Vagina (tissue), 2 donors: ENCODE measurements at places on chromosomes 1 and 21.

GRCh38 chr1:152517237-152517811, 3.0 kb downstream of the CRCT1 start:
- H3K27me3 ChIP-seq: no peaks in the 10 kb centered on the region
- peaks cover 10% of the 10 kb centered on the region for H3K4me1 ChIP-seq
- no peak for DNase-seq
- H3K36me3 ChIP-seq: no peaks in the 10 kb centered on the region
- no peak overlapping the region for H3K4me3 ChIP-seq

DNA sequence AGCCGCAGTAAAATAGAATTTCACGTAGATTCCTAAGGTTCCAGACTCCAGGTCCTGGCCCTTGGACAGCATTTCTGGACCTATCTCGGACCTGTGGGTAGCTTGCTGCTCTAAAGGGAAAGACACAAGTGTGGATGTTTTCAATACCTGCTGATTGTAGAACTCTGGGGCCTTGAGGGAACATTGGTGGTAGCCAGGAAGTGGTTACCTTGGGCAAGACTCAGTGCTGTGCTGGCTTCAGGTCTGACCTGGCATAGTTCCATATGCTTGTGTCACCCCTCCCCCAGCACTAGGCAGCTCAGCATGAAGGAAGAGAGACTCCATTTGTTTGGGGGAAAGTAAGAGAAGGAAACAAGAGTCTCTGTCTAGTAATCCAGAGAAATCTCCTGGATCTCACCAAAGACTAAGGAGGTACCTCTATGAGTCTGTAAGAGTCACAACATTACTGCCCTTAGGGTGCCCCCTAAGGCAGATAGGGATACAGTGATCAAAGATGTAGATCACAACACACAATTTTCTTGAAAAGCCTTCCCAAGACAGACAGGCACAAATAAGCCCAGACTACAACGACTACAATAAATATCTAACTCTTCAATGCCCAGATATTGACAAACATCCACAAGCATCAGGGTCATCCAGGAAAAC, 398.8 kb downstream of the TGFB2 start:
- no peak for DNase-seq
- H3K4me1 ChIP-seq: no peaks in the 10 kb centered on the region
- no peaks in the 10 kb centered on the region for H3K27me3 ChIP-seq
- H3K27ac ChIP-seq: no peak overlapping the region
- no peak overlapping the region for H3K4me3 ChIP-seq

DNA sequence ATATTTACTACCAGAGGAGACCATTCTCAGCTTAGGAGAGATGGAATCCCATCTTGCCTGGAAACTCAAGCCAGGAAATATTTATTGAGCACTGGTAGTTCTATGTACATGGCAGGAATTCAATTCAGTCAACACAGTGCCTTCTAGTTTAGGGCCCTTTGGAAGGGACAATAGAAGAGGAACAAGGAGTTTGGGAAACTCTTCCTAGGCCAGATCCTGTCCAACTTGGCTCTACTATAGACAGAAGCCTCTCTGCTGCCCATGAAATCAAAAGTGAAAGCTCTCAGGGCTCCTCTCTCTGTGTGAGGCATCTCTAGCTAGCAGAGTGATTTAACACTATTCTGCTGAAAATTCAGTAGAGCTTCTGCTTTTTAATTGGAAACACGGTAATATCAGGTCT, 244.6 kb upstream of the MAP1LC3C start:
- H3K27ac ChIP-seq: no peak overlapping the region
- H3K4me3 ChIP-seq: no peak overlapping the region
- H3K27me3 ChIP-seq: no peaks in the 10 kb centered on the region
- H3K36me3 ChIP-seq: no peaks in the 10 kb centered on the region
- no peaks in the 10 kb centered on the region for H3K4me1 ChIP-seq

- peaks cover 7% of the 10 kb centered on the region for H3K4me1 ChIP-seq
- no peak overlapping the region for H3K4me3 ChIP-seq
- peaks cover 6% of the 10 kb centered on the region for H3K36me3 ChIP-seq
- H3K27me3 ChIP-seq: no peaks in the 10 kb centered on the region
- no peak for DNase-seq
- no peak overlapping the region for H3K27ac ChIP-seq
These were observed 91.6 kb upstream of the TTC39A start for GRCh38 chr1:51421964-51422363.

DNA sequence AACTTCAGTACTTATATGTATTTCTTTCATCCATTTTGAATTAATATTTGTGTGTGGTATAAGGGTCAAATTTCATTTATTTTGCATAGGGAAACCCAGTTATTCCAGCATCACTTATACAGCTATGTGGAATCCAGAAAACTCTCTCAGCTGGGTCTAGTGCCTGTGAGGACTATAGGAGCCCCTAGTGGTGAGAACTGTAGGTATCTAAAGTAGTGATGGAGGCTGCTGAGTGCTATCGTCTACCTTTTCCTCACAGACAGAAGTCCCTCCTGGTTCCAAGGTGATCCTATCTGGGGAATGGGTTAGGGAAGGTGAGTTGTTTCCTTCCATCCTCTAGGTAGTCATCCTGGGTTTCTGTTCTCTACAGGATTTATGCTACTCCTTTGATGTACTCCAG, 352.0 kb upstream of the C1orf87 start:
- no peaks in the 10 kb centered on the region for H3K27me3 ChIP-seq
- DNase-seq: no peak
- no peaks in the 10 kb centered on the region for H3K36me3 ChIP-seq
- no peaks in the 10 kb centered on the region for H3K4me1 ChIP-seq
- H3K4me3 ChIP-seq: no peak overlapping the region

DNA sequence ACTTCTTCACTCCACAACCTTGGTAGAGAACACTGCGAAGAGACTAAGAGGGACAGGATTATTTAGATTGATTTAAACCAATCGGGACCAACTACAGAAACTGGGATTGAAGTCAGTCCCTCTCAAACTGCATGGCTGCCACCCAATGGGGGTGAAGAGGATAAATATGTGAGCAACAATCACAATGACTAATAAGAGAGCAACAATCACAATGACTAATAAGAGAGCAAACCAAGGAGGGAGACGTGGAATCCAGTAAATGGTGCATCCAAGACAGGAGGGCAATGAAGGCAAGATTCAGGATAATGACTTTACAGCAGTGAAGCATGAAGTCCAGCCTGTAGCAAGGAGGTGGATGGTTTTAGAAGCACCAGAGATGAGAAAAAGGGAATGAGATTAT, 322.8 kb downstream of the TTLL7 start:
- H3K27me3 ChIP-seq: no peaks in the 10 kb centered on the region
- DNase-seq: no peak
- no peaks in the 10 kb centered on the region for H3K4me1 ChIP-seq
- no peak overlapping the region for H3K27ac ChIP-seq
- H3K4me3 ChIP-seq: no peak overlapping the region

GRCh38 chr1:230643908-230644307, 1.6 kb downstream of the COG2 start:
- H3K27ac ChIP-seq: no peak overlapping the region
- peaks cover 34% of the 10 kb centered on the region for H3K4me1 ChIP-seq
- no peak overlapping the region for H3K4me3 ChIP-seq

- no peak overlapping the region for H3K27ac ChIP-seq
- no peaks in the 10 kb centered on the region for H3K36me3 ChIP-seq
- H3K4me1 ChIP-seq: peaks cover 15% of the 10 kb centered on the region
- no peaks in the 10 kb centered on the region for H3K27me3 ChIP-seq
These were observed 61.1 kb upstream of the C1orf87 start for GRCh38 chr1:60134716-60135115.

- H3K4me3 ChIP-seq: no peak overlapping the region
- H3K36me3 ChIP-seq: no peaks in the 10 kb centered on the region
- DNase-seq: no peak
- no peak overlapping the region for H3K27ac ChIP-seq
- no peaks in the 10 kb centered on the region for H3K4me1 ChIP-seq
- H3K27me3 ChIP-seq: no peaks in the 10 kb centered on the region
These were observed 23.8 kb downstream of the WNT3A start for GRCh38 chr1:228030451-228031201.

- no peaks in the 10 kb centered on the region for H3K27me3 ChIP-seq
- peaks cover 24% of the 10 kb centered on the region for H3K36me3 ChIP-seq
- H3K4me3 ChIP-seq: peak overlapping the region; percentile 78
- H3K27ac ChIP-seq: peak overlapping the region; percentile 83
- H3K4me1 ChIP-seq: peaks cover 27% of the 10 kb centered on the region
- DNase-seq: no peak
These were observed 696 bp upstream of the GPATCH3 start for GRCh38 chr1:26900815-26901511.

- H3K27ac ChIP-seq: peak overlapping the region; percentile 61
- H3K4me3 ChIP-seq: no peak overlapping the region
- no peaks in the 10 kb centered on the region for H3K27me3 ChIP-seq
- DNase-seq: no peak
These were observed 4.7 kb upstream of the ABCB10 start for GRCh38 chr1:229563241-229563640.

DNA sequence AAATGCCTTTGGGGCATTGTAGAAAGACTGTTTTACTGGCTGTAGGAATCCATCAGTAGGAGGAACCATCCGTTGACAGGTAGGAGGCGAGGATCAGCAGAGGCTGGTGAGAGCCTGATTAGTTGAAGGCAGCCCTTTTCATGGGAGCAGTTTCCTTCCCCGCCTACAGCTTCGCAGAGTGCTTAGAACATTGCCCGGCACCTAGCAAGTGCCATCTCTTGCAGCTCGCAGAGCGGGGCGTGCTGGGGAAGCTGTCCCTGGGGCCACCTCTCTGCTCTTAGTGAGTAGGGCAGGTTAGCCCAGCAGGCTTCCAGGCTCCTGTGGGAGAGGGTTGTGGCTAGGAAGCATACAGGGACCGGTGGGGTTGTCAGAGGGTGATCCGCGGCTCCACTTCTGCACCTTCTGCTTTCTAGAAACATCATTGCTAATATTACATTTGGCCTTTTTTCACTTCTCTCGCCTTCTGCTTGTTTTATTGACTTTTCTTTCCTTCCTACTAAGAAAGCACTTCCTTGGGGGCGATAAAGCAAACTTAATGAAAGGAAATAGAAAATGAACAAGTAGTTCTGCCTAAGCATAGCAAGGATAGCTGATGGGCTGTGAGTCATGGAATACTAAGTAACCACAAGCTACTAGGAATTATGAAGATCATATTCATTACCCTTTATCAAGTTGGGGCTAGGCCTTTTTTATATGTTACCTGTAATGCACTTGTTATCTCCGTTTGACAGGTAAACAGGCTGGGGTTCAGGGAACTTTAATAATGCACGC, 176.7 kb downstream of the GALNT2 start:
- no peak for DNase-seq
- no peak overlapping the region for H3K27ac ChIP-seq
- no peaks in the 10 kb centered on the region for H3K27me3 ChIP-seq
- no peaks in the 10 kb centered on the region for H3K36me3 ChIP-seq
- no peak overlapping the region for H3K4me3 ChIP-seq

DNA sequence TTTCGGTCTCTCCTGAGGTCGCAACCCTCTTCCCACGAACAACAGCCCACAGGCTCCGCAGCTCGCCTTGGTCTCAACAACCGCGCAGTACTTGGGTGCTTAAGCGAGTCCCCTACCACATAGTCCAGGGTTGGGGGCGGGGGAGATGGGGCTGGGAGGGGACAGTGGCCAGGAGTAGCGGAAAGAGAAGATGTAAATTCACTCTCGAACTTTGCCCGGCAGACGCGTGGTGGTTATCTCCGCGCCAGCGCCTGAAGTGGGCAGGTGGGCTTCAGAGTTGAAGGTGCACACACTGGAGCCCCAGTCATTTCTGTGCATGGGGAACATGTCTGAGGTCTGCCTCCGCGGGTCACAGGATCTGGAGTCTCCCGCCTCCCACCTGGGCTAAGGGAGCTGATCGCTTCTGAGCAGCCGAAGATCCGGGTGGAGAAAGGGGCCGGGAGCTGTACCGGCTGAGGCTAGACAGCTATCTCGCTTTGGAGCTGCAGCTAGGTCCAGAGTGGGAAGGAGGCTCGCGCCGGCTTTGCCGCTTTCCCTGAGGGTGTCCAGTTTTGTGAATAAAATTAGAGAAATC, 4.3 kb upstream of the FOXD2 start:
- peaks cover 9% of the 10 kb centered on the region for H3K27me3 ChIP-seq
- H3K4me3 ChIP-seq: peak overlapping the region; percentile 28
- H3K36me3 ChIP-seq: no peaks in the 10 kb centered on the region
- peaks cover 52% of the 10 kb centered on the region for H3K4me1 ChIP-seq
- H3K27ac ChIP-seq: no peak overlapping the region
- DNase-seq: no peak

- H3K36me3 ChIP-seq: no peaks in the 10 kb centered on the region
- no peaks in the 10 kb centered on the region for H3K27me3 ChIP-seq
- H3K4me3 ChIP-seq: peak within 1 kb of the TSS; percentile 64
- DNase-seq: peak; percentile 82
- H3K4me1 ChIP-seq: peaks cover 46% of the 10 kb centered on the region
These were observed at the start of gene WNT9A for GRCh38 chr1:227947676-227948492. TSS of gene WNT9A (minus strand) at chr1:227947932. CDS start at chr1:227947887, 45 bp downstream.

GRCh38 chr1:229981736-229982135, 85.3 kb upstream of the GALNT2 start:
- no peaks in the 10 kb centered on the region for H3K27me3 ChIP-seq
- H3K27ac ChIP-seq: no peak overlapping the region
- H3K4me3 ChIP-seq: no peak overlapping the region
- DNase-seq: peak; percentile 70
- H3K4me1 ChIP-seq: no peaks in the 10 kb centered on the region
- H3K36me3 ChIP-seq: no peaks in the 10 kb centered on the region

- H3K4me3 ChIP-seq: no peak overlapping the region
- H3K36me3 ChIP-seq: no peaks in the 10 kb centered on the region
- no peak overlapping the region for H3K27ac ChIP-seq
- no peak for DNase-seq
These were observed 255.8 kb upstream of the CACYBP start for GRCh38 chr1:174743654-174744561.

DNA sequence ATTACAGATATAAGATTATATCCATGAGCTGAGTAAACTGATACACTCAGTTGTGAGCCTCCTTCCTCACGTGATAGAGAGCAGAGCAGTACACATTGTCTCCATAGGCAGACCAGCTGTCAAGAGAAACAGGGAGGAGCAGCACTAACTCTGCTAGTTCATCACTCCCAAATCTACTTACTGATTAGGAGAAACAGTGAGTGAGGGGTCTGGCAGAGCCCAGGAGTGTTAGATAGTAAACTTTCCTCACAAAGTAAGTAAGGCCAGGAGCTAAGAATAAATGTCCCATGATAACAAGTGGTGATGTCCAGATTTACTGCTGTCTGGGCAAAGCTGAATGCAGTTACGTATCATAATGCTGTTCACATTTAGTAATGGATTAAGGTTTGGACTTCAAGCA, 168.6 kb upstream of the KCNK2 start:
- no peaks in the 10 kb centered on the region for H3K4me1 ChIP-seq
- no peak overlapping the region for H3K4me3 ChIP-seq
- no peak overlapping the region for H3K27ac ChIP-seq
- H3K27me3 ChIP-seq: no peaks in the 10 kb centered on the region

DNA sequence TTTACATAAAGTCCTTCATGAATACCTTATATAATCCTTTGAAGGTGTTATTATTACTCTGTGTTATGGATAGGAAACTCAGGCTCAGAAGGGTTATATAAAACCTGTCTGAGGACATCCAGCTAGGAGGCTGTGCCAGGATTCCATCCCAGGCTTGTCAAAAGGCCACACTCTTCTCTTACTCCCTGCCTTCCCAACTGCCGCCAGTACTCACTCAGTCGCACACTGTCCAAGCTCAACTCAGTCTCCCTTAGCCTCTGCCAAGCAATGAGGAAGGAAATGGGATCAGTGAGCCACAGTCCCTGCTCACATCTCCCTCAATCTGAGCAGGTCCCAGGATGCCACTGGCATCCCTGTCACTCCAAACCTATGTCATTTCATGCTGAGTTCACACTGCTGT, 94.4 kb downstream of the NAV1 start:
- no peaks in the 10 kb centered on the region for H3K36me3 ChIP-seq
- no peaks in the 10 kb centered on the region for H3K27me3 ChIP-seq
- no peak overlapping the region for H3K4me3 ChIP-seq

- no peak overlapping the region for H3K27ac ChIP-seq
- no peaks in the 10 kb centered on the region for H3K27me3 ChIP-seq
- no peaks in the 10 kb centered on the region for H3K36me3 ChIP-seq
- H3K4me3 ChIP-seq: no peak overlapping the region
These were observed 29.6 kb upstream of the CADM3 start for GRCh38 chr1:159141584-159142390.
